ENCODE measurements at places on chromosomes 13 and 19.

DNA sequence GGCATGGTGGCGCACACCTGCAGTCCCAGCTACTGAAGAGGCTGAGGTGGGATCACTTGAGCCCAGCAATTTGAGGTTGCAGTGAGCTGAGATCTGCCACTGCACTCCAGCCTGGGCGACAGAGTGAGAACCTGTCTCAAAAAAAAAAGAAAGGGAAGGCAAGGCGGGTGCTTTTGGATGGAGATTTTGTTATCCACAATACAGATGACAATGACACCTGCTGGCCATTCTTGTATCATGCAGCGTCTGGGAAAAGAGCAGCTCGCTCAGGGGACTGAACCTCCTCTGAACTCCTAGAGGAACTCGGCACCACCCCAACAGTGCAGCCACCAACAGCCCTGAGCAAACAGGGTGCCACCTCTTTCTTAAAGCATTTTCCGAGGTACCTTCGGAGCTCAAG, 22.8 kb downstream of the HAUS8 start:
- peaks cover 11% of the 10 kb centered on the region for H3K36me3 ChIP-seq
- no peaks in the 10 kb centered on the region for H3K27me3 ChIP-seq
- H3K27ac ChIP-seq = no peak overlapping the region
- DNase-seq = no peak

- H3K36me3 ChIP-seq = no peaks in the 10 kb centered on the region
- DNase-seq = no peak
- H3K27me3 ChIP-seq = peaks cover 6% of the 10 kb centered on the region
- H3K4me1 ChIP-seq = peaks cover 3% of the 10 kb centered on the region
Measured at GRCh38 chr19:11485245-11485837, 4.5 kb upstream of the ELAVL3 start.

DNA sequence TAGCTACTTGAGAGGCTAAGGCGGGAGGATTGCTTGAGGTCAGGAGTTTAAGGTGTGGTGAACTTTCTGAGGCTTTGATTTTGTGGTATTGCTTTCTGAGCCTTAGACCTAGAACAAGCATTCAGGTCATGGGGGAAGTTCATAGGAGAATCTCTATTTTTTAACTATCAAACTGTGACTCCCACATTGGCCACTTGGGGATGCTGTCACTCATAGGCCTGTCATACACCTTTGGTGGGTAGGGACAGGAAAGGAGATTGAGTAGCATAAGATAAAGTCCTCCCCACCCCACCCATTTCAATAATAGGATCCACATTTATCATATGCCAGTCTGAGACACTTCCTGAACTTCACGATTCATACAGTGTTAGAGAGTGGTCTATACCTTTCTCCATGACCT, 41.9 kb upstream of the PSG2 start:
- H3K4me3 ChIP-seq = no peak overlapping the region
- no peaks in the 10 kb centered on the region for H3K4me1 ChIP-seq
- no peak for DNase-seq
- H3K27ac ChIP-seq = no peak overlapping the region
- H3K36me3 ChIP-seq = no peaks in the 10 kb centered on the region

GRCh38 chr19:45152504-45153338, 8.1 kb downstream of the NKPD1 start:
- peaks cover 13% of the 10 kb centered on the region for H3K27me3 ChIP-seq
- H3K4me3 ChIP-seq = no peak overlapping the region
- DNase-seq = no peak
- H3K36me3 ChIP-seq = no peaks in the 10 kb centered on the region
- peaks cover 12% of the 10 kb centered on the region for H3K4me1 ChIP-seq
- H3K27ac ChIP-seq = no peak overlapping the region

DNA sequence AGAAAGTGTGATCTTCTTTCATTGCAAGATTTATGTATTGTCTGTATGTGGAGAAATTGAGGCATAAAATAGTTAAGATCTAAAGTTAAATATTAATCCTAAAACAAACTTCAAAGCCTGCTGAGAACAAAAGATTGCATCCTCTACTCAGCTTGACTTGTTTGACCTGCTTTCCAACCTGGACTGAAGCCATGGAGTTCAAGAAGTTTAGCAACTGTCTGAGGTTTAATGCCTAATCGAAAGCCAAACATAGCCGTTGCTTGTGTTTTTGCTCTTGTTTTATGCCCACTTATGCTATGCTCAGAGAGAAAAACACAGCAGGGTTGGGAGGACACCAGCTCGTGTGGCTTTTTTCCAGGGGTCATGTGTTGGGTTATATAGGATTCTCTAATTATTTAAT, 135.6 kb downstream of the NUFIP1 start:
- DNase-seq = no peak
- H3K4me3 ChIP-seq = no peak overlapping the region
- H3K36me3 ChIP-seq = no peaks in the 10 kb centered on the region
- peaks cover 1% of the 10 kb centered on the region for H3K4me1 ChIP-seq

- DNase-seq = no peak
- no peak overlapping the region for H3K27ac ChIP-seq
- H3K36me3 ChIP-seq = no peaks in the 10 kb centered on the region
- no peaks in the 10 kb centered on the region for H3K4me1 ChIP-seq
- H3K4me3 ChIP-seq = no peak overlapping the region
- H3K27me3 ChIP-seq = no peaks in the 10 kb centered on the region
Measured at GRCh38 chr19:15563931-15564330, 51.1 kb upstream of the CYP4F8 start.

DNA sequence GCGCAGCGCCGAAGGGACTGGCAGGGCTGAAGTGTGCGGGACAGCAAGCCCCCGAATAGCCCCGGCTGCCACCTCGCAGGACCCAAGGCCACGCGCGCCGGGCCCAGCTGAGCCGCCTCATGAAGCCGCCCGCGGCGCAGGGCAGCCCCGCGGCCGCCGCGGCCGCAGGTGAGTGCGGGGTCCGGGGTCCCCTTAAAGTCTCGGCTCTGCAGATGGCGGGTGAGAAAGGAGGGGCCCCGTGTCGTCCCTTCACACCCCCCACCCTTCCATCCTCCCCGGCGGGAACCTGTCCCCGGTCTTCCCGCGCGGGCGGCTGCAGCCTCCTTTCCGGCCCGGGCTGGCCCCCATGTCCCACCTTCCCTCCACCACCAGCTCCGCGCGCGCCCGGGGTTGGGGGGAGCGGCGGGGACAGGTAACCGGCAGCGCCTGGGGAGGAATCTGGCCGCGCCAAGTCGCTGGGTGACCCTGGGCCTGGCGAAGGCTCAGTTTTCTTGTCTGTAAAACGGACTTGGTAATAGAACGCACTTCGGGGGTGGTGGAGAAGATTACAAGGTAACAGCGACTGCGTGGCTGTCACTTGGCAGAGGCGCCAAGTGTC, 338 bp downstream of the RGCC start:
- H3K4me1 ChIP-seq = no peaks in the 10 kb centered on the region
- H3K4me3 ChIP-seq = peak overlapping the region; percentile 32
- no peaks in the 10 kb centered on the region for H3K36me3 ChIP-seq
- peaks cover 33% of the 10 kb centered on the region for H3K27me3 ChIP-seq
- no peak for DNase-seq

- no peaks in the 10 kb centered on the region for H3K4me1 ChIP-seq
- H3K36me3 ChIP-seq = no peaks in the 10 kb centered on the region
- peak; percentile 43 for DNase-seq
- no peaks in the 10 kb centered on the region for H3K27me3 ChIP-seq
- H3K4me3 ChIP-seq = no peak overlapping the region
Measured at GRCh38 chr19:46218160-46218559, 11.4 kb upstream of the IGFL1 start.

DNA sequence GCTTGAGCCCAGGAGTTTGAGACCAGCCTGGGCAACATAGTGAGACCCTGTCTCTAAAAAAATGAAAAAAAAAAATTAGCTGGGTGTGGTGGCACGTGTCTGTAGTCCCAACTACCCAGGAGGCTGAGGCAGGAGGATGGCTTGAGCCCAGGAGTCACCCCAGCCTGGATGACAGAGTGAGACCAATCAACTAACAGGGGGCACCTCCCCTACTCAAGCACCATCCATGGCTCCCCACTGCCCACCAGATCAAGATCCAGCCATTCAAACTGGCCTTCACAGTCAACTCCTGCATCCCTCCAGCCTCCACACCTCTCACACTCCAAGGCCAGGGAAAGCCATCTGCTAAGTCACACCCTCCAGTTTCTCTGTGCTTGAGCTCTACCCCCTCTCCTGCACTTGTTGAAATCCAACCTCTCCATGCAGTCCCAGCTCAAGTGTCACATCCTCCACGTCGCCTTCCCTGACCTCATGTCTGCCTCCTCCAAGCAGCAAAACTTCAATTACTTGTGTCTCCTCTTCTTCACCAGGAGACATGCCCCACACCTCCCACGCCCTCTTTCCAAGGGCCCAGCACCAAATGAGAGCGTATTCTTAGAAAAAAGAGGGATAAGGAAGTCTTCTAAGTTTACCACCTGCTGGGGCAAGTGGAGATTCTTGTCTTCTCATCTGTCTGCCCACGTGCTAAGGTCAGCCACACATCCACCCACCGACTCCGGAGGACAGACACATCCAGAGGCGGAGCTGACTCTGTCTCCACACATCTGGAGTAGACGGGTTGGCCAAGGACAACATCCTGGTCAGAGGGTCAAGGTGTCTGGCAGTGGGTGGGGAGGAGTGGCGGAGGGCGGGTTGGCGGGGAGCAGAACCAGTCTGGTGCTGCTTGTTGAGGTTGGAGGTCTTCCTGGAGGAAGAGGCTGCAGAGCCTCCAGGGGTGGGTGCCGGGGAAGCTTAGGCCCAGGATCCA, 974 bp upstream of the CYP4F22 start:
- no peaks in the 10 kb centered on the region for H3K4me1 ChIP-seq
- H3K27me3 ChIP-seq = no peaks in the 10 kb centered on the region
- H3K27ac ChIP-seq = no peak overlapping the region
- H3K4me3 ChIP-seq = no peak overlapping the region

GRCh38 chr13:97242755-97243497, 20.8 kb downstream of the MBNL2 start:
- peaks cover 2% of the 10 kb centered on the region for H3K4me1 ChIP-seq
- H3K27me3 ChIP-seq = no peaks in the 10 kb centered on the region
- no peaks in the 10 kb centered on the region for H3K36me3 ChIP-seq
- no peak overlapping the region for H3K27ac ChIP-seq
- H3K4me3 ChIP-seq = no peak overlapping the region
- DNase-seq = no peak

DNA sequence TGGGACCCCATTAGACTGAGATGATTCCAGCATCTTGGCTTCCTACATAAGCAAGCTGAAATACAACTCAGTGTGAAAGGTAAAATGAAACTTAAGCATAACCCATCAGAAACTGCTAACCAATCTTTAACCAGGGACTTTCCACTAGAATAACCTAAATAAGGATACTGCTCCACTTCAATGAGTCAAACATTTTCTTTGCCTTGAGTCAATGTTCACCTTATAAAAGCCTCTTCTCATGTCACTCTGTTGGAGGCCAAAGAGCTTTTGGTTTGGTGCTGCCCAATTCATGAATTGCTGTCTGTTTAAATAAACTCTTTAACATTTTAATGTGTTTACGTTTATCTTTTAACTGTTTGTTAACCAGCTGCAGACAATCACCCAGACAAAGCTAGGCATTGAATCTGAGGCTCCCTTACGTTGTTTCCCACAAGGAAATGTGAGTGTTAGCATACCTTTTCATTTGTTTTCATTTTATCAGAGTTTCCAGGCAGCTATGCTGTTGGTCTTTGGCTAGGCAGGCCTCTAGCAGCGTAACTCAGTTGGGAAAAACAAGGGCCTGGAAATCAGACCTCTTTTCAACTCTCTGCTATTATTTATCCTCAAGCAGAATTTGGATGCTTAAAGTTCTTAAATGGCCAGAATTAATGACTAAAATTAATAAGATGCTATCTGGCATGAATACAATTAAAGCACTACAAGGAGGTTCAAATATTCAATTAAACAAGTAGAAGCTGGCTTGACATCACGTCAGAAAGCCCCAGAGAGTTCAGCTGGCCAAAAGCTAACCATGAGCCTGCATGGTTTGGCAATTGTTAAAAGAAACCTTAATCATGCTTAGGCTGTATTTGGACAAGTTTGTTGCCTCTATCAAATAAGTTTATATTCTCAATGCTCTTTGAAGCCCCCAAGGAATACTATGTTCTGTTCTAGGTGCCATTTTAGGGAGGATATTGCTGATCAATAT, 200.2 kb downstream of the DCLK1 start:
- no peaks in the 10 kb centered on the region for H3K27me3 ChIP-seq
- no peak overlapping the region for H3K4me3 ChIP-seq
- no peaks in the 10 kb centered on the region for H3K4me1 ChIP-seq
- DNase-seq = no peak
- H3K36me3 ChIP-seq = no peaks in the 10 kb centered on the region

DNA sequence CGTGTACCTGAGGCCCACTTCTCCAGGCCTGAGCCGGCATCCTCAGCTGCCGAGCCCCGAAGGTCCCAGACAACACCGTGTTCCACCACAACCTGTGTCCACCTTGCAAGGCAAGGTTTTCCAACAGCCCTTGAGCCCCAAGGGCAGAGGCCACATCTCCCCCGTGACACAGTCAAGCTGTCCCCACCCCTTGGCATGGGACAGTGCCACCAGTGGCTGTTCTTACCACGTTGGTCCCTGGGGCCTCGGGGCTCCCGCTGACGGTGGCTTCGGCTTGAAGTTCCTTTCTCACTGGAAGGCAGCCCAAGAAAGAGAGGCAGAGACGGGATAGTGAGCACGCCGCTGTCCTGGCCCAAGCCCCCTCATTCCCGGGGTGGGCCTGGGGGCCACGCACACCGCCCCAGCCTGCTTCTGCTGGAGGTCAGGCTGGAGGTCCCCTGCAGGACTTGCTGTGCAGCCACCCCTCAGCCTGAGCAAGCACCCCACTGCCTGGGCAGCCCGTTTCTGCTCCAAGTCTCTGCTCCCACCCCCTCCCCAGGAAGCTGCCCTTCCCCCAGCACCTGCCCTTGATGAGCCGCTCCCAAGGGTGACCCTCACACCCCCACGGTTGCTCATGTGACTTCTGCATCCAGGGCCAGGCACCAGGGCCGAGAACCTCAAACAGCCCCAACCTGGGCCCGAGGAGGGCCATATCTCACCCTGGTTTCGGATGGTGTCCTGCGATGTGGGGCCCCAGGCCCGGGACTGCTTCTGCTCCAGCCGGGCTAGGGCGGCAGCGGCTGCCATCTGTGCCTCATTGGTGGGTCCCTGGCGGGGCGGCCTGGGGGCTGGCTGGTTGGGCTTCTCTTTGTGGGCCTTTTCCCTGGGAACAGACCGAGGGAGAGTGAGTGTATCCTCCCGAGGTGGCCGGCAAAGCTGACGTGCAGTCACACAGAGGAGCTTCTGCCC, 4.1 kb downstream of the UBXN6 start:
- no peak overlapping the region for H3K27ac ChIP-seq
- no peaks in the 10 kb centered on the region for H3K4me1 ChIP-seq
- peaks cover 3% of the 10 kb centered on the region for H3K36me3 ChIP-seq
- no peaks in the 10 kb centered on the region for H3K27me3 ChIP-seq

- no peaks in the 10 kb centered on the region for H3K27me3 ChIP-seq
- no peak for DNase-seq
- H3K4me3 ChIP-seq = no peak overlapping the region
- no peaks in the 10 kb centered on the region for H3K4me1 ChIP-seq
- no peaks in the 10 kb centered on the region for H3K36me3 ChIP-seq
Measured at GRCh38 chr13:49807681-49808080, 15.2 kb upstream of the KPNA3 start.

- no peaks in the 10 kb centered on the region for H3K36me3 ChIP-seq
- no peaks in the 10 kb centered on the region for H3K4me1 ChIP-seq
- H3K27ac ChIP-seq = no peak overlapping the region
- H3K4me3 ChIP-seq = no peak overlapping the region
- peak; percentile 48 for DNase-seq
- H3K27me3 ChIP-seq = no peaks in the 10 kb centered on the region
Measured at GRCh38 chr13:37984357-37984756, 114.8 kb upstream of the TRPC4 start.
